H7 (cell line): ENCODE measurements at places on chromosomes 5 and 9. TPM values are rescaled to one million over a fixed set of nuclear protein-coding genes. Genes with fewer than 3 reads are reported as not detected.

DNA sequence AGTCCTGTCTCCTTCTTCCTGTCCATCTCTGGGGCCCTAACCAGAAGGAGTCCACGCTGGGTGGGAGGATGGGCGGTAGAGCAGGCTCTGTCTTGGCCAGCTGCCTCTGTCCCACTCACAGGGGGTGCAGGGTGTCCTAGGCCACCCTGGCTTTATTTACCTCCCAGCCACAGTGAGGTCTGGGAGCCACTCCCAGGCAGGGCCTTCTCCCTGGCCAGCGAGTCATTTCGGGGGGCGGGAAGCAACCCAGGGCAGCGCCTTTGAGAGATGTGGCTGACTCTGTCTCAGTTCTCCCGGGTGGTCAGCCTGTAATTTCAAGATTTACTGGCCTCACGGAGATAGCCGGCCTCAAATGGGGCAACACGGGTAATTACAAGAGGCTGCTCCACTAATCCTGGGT, 67.4 kb upstream of the PTCH1 start:
- DNase-seq = no peak

- no peak for DNase-seq
Observed at GRCh38 chr5:181215997-181216989, 6.8 kb upstream of the TRIM41 start.

DNA sequence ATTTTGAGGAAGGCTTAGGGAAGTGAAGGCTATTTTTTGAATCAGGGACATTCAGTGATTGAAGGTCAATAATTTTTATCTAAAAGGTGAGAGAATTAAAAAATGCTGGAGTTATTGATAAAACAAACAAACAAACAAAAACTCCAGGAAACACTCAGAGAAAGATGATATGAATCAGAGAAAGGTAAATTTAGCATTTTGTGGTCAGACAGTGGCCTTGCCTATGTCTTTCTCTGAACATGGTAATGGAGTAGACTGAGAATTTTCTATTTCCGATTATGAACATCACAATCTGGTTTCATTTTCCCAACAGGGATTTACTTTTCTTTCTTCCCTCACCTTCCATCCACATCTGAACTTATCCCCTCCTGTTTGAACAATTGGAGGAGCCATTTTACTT, 353.6 kb upstream of the RIOK2 start:
- no peak for DNase-seq

- no peak for DNase-seq
Observed at GRCh38 chr5:129747572-129748407, at the start of gene MINAR2. TSS of gene MINAR2 (plus strand) at chr5:129748094. CDS start at chr5:129748191, 97 bp downstream.

- no peak for DNase-seq
Observed at GRCh38 chr5:170097934-170098333, 7.8 kb upstream of the FOXI1 start.

- no peak for DNase-seq
Observed at GRCh38 chr9:114004221-114004716, 73.8 kb downstream of the AMBP start.

RLN1 gene
- 0.30 and 0.42 TPM in 2 replicates for total RNA-seq

SGCD gene
- 0.04 TPM in 1 of 2 replicates, not detected in the other for total RNA-seq

COL15A1 gene
- total RNA-seq = not detected in 2 replicates

WHRN gene
- 4.4 and 10.6 TPM in 2 replicates for total RNA-seq

ACSL6 gene
- 0.28 and 0.85 TPM in 2 replicates for total RNA-seq

FBP2 gene
- total RNA-seq = not detected in 2 replicates
